Activated naive CD4-positive, alpha-beta T cell (primary cell): ENCODE measurements at places on chromosomes 16 and 17.

DNA sequence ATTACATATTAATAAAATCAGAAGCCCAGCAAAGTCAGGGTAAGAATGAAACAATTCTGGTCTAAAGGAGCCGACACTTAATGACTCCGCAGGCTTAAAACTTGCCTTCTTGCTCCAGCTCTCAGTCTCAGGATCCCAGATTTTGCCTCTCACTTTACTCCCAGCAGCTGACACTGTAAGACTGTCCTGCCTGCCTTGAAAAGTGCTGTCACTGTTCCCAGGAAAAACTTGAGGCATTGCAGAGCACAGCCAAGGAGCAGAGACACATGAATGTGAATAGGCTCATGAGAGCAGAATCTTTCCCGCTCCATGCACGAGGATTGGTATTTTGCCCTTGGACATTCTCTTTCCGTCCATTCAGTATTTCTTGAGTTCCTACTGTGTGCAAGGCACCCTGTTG lies 457.6 kb upstream of the ZFHX3 start:
- DNase-seq = no peak

- DNase-seq = no peak
Observed at GRCh38 chr17:66748578-66748977, 86.3 kb upstream of the CACNG5 start.

DNA sequence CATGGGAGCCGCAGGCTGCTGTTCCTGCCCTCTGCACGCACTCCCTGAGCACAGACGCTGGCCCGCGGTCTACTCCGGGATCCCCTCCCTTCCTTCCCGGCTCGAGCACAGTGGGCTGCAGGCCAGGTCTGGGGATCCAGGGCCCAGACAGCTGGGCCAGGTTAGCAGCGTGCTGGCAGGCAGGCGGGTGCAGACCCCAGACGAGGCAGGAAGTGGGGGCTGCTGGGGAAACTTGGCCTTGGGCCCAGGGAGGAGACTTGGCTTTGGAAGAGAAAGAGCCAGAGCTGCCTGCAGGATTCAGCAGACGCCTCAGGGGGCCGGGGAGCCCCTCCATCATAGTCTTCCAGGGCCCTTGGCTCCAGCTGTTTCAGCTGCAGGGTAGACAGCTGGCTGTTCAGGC lies 30.2 kb upstream of the ABCC3 start:
- DNase-seq = no peak

GRCh38 chr17:45325810-45326209 lies 9.0 kb upstream of the MAP3K14 start:
- DNase-seq = no peak

DNA sequence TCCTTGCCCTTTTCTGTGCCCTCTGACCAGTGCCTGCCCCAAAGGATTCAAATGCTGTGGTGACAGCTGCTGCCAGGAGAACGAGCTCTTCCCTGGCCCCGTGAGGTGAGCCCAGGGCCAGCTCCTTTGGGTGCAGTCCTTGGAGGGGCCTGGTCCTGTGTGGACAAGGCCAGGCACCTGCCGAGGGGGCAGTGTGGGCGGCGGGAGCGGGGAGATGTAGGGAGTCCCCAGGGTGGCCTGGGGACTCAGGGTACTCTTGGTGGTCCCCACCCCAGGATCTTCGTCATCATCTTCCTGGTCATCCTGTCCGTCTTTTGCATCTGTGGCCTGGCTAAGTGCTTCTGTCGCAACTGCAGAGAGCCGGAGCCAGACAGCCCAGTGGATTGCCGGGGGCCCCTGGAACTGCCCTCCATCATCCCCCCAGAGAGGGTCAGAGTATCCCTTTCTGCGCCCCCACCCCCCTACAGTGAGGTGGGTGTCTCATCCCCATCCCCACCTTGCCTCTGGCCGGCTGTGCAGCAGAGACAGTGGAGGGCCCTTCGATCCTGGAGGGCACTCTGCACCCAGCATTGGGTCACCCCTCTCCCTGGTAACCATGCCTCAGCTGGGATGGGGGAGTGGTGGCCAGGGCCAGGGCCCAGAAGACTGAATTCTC lies 4.4 kb downstream of the TMEM92 start:
- DNase-seq = no peak

DNA sequence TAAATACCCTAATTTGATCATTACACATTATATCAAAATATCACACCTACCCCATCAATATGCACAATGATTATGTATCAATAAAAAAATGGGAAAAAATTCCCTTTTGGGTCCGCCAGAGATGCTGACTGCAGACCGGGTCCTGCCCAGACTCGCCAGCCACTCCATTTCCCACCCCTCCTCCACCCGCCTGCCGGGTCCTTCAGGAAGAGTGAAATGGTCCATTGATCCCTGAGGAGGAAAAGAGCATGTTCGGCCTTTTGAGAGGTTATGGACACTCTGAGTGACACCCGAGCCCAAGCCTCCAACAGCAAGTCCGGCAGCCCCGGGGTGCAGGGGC lies 123.9 kb upstream of the ZFHX3 start:
- no peak for DNase-seq

DNA sequence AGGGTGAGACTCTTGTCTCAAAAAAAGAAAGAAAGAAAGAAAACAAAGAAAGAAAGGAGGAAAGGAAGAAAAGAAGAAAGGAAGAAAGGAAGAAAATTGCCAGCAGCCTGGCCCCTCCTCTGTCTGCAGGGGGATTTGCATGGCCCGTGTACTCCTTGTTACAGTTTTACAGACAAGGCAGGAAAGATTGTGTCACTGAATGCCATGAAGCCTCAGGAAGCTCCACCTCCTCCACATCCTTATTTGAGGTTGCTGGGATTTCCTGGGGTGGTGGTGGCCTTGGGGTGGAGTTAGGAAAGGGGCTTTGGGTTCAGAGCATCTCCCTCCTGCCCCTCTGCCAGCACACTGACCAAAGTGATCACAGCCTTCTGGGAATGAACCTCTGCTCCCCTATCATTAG lies 23.6 kb downstream of the CFAP20 start:
- no peak for DNase-seq

DNA sequence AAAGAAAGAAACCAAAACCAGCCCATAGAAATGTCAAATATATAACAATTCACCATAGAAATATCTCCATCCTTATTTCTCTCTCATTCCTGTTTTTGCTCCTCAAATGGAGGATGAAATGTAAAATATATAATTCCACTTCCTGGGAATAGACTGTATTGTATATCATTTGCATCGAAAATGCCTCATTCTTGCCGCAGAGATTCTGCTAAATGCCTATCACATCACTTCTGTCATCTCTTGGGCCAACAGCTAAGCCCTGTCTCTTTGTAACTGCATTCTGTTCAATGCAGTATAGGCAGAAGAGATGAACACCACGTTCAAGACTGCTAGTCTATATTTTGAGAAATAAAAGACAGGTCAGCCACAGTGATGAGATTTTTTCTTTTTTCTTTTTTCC lies 956.3 kb upstream of the SOX9 start:
- DNase-seq = no peak

- no peak for DNase-seq
Observed at GRCh38 chr16:8967132-8967821, 3.6 kb upstream of the USP7 start.

- no peak for DNase-seq
Observed at GRCh38 chr17:41428591-41429291, 4.4 kb upstream of the KRT37 start.

- DNase-seq = no peak
Observed at GRCh38 chr17:77375108-77375916, 234.5 kb downstream of the SEC14L1 start.

- no peak for DNase-seq
Observed at GRCh38 chr16:82936941-82937551, 310.3 kb downstream of the CDH13 start.

- DNase-seq = no peak
Observed at GRCh38 chr16:26787924-26788323, 278.8 kb upstream of the C16orf82 start.

GRCh38 chr17:44086364-44087311 lies 16.1 kb downstream of the G6PC3 start:
- peak; percentile 17 for DNase-seq

DNA sequence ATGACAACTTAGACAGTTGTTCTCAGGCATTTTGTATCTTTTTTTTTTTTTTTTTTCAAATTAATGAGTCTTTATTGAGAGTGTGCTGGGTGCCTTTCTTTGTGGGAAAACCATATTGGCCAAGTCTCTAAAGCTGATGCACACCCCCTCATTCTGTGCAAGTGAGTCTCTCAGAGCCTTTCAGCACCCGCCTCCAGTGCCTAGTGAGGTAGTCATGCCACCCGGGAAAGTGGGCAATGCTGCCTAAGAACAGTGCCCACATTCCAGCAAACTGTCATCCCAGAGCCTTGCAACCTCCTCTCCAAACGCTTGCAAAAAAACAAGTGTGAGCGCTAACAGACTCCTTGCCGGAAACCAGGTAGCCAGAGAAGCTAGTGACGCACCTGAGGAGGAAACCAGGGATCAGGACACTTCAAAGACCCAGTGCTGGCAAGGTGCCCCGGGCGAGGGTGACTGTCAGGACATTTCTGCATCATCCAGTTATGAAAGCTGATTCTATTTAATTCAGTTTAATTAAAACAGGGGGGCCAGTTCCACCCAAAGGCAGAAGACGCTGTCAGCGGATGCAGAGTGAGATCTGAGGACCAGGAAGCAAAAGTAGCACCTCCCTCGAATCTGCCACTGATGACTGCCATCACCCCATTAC lies 34.9 kb downstream of the SMARCE1 start:
- DNase-seq = peak; percentile 76

GRCh38 chr16:9297437-9298113 lies 206.1 kb downstream of the HAPSTR1 start:
- DNase-seq = no peak

- DNase-seq = no peak
Observed at GRCh38 chr17:80498242-80498919, 22.0 kb upstream of the NPTX1 start.

GRCh38 chr16:53131363-53132071 lies 76.7 kb downstream of the CHD9 start:
- peak; percentile 41 for DNase-seq

DNA sequence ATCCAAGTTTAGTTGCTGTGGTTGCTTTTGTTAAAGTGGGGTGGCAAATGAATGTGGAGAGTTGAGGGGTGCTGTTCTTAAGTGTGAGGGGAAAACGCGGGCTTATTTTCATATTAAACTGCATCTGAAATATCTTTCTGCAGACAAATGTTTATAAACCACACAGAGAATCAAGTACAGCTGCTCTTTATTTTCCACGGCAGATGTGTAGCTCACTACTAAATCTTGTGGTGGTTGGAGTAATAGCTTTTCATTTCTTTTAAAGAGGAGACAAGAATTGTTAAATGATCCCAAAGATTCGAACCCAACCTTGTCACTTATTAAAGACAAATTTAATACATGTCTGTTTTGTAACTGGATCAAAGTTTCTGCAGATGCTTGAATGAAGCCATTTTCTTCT lies 2.1 kb downstream of the CLTC start:
- no peak for DNase-seq

GRCh38 chr16:47866423-47866822 lies 289.4 kb downstream of the ABCC12 start:
- DNase-seq = no peak

DNA sequence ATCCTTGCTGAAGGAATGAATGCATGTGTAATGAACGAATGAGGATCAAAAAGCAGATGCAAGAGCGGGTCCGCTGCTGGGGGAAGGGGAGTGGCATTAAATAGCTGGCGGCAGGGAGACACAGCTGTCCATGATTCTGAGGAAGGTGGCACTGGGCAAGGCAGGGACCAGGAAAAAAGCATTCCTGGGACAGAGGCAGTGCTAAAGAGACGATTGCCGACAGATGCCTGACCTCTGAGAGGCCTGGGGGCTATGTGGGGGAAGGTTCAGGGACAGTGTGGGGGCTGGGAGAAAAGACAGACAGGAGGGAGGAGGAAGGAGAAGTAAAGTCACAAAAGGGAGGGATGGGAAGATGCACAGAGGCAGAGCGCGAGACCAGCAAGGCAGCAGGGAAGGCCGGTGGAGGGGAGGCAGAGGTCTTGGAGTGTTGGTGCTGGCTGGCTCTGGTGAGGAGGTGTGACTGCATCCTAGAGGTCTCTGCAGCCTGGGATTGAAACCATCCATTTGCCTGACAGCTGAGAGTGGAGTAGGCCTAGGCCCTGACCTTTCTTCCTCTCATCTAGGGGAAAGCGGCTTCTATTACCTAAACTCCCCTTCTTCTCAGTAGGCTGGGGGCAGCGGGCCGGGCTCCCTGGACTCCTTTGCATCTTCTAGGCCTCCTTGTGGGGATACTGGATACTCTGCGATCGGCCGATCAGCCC lies 109.9 kb downstream of the SDK2 start:
- DNase-seq = no peak

- DNase-seq = no peak
Observed at GRCh38 chr16:70381604-70382342, 35.1 kb downstream of the DDX19A start.

- no peak for DNase-seq
Observed at GRCh38 chr16:89026121-89026612, 49.2 kb upstream of the CBFA2T3 start.

DNA sequence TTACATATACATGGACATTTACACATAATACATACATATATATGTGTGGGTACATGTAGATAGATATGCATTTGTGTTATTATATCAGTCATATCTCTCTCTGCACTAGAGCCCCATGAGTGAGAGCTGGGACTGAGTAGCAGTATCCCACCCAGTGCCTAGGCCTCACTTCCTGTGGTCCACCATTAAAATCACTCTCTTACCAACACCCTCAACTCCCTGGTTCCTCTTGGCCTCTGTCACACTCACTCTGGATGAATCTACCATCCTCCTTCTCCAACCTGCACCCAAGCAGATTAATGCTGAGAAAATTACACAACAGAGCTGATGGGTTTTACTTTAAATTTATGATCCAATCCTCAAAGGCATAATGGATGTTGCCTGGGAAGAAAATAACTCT lies 4.9 kb upstream of the LYRM9 start:
- no peak for DNase-seq

DNA sequence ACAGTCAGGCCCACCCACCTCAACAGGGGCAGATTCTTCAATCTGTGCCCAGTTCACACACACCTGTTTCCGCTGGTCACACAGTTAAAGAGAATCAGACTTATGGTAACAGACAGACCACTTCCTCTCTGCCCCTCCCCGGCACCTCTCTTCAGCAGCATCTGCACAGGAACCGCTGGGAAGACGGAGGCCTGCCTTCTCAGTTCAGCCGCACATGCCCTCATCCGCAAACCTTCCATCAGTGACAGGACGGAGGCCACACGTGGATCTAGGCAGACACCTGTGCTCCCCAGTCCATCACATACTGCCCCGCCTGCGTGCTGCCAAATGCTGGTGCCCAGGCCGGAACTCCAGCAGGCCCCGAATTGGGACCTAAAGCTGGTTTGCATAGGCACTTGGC lies 10.3 kb downstream of the PHB1 start:
- DNase-seq = no peak
